ENCODE measurements at places on chromosomes 2 and 18.

DNA sequence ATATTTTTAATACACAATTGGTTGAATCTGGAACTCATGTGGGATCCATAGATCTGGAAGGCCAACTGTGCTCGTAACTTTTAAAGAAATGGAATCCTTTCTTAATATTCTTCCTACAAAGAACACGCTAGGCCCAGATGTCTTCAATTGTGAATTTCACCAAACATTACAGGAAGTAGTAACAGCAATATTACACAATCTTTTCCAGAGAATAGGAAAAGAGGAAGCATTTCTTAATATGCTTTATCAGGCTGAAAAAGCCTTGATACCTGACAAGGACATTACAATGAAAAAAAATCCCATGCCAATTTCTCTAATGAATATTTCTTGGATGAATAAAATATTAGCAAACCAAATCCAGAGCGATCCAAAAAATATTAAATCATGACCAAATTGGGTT lies 80.3 kb upstream of the HAAO start:
- no peak for DNase-seq

DNA sequence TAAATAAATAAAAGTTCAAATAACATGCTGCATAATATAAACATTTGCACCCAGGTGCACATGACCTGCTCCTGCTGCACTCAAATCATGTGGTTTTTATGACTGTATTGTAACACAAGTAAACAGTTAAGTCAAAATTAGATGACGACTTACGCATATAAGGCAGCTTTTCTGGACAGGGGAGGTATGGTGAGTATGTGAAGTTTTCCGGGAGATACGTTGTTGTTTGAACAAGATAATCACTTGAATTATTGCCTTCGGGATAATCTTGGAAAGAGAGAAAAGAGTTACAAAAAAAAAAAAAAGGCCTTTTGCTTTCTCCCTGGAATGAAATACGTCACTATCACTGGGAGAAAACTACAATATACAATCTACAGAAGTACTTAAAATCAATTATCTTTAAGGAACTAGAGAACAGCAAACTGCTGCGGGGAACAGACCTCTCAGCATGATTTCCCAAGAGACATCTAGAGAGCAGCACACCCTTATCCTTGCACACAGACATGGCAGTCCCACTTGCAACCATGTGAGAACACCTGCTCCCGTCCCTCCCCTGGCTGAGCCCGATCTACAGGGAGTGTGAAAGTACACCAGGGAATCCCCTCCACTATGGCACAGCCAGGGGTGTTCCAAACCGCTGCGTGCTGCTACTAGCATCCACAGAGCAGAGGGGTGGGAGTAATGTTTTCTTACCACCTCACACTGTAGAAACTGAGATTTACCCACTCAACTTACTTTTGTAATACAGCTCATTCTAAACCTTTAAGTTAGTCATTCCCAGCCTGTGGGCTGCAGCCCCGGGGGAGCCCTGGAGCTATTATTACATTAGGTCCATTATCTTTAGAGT lies 26.3 kb downstream of the B4GALT6 start:
- DNase-seq, result peak; percentile 19

DNA sequence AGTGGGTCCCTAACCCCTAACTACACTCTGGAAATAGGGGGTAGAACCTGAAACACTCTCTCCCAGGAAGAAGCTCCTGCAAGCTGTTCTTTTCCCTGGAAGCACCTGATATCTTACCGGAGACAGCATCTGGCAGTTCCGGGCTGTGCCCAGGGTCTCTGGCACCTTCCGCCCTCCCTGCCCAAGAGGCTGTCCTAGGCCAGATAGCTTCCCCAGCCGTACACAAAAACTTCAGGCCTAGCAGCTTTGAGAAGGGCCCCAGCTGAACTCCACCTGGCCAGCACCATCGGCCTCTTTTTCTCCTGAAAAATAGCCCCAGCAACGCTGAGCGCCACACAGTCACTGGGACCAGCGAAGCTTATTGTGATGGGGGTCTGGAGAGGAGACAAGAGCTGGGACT lies 9.7 kb downstream of the OSR1 start:
- no peak for DNase-seq

GRCh38 chr2:3954261-3954660 lies 250.9 kb downstream of the DCDC2C start:
- DNase-seq, result no peak

DNA sequence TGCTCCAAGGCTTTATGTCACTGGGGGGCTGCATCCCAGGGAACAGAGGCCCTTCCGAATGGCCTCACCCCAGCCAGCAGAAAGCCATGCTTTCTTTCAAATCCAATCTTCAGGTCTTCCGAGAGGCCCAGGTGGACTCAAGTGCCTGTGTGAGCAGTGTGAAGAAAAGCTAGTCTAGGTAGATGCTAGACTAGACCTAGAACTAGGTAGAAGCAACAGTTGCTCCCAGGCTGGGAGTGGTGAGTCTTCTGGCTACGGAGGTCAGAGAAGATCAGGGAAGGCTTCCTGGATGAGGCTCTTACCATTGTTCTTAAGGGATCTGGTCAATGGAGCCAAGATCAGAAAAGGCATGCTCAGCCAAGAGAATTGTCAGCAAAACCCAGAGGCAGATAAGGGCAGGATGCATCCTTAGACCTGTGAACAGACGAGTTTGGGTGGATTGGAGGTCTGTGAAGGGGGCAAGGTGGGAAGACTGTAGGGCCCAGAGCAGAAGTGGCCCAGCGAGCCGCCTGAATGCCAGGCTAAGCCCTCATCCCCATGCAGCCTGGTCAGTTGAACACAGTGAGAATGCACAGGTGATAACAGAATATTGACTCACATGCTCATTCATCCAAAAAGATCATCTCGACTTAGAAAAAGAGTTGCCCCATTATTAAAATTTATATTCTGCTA lies 110.8 kb downstream of the SMAD7 start:
- DNase-seq, result no peak

- DNase-seq, result no peak
Observed at GRCh38 chr2:82314836-82315472, 2010.4 kb upstream of the LRRTM1 start.

- DNase-seq, result no peak
Observed at GRCh38 chr2:218547978-218548377, 20.2 kb downstream of the USP37 start.

DNA sequence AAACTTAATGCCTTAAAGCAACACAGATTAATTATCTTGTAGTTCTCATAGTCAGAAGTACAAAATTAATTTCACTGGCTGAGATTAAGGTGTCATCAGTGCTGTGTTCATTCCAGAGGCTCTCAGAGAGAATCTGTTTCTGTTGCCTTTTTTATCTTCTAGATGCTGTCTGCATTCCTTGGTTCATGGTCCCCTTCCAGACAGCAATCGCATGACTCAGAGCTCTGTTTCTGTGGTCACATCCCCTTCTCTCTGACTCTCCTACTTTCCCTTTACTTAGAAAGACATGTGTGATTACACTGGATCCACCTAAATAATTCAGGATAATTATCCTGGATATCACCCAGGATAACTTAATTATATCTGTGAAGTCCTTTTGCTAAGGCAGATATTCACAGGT lies 148.6 kb downstream of the MAIP1 start:
- peak; percentile 54 for DNase-seq

All from astrocyte of the spinal cord (primary cell).